ENCODE measurements at places on chromosomes 1 and 21.

DNA sequence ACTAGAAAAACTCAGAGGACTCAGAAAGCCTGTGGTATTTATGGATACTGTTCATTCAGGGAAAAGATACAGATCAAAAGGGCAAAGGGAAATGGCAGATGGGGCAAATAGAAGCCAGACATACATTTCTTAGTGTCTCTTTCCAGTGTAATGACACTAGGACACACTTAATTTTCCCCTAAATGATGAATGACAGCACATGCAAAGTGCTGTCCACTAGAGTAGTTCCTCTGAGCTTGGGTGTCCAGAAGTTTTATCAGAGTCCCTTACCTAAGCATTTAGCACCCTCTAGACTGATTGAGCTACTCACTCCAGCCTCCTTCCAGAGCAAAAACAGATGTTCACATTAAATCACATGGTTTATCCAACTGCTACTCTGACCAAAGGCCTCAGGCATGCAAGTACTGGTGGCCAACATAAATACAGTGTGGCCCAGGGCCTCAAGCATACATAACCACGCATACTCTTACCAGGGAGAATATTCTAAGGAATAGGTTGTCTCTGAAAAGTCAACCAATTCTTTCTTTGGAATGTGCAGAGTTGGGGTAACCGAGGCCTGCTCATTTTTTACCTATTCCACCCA is 166.9 kb downstream of the NCAM2 start:
- no peak for DNase-seq

DNA sequence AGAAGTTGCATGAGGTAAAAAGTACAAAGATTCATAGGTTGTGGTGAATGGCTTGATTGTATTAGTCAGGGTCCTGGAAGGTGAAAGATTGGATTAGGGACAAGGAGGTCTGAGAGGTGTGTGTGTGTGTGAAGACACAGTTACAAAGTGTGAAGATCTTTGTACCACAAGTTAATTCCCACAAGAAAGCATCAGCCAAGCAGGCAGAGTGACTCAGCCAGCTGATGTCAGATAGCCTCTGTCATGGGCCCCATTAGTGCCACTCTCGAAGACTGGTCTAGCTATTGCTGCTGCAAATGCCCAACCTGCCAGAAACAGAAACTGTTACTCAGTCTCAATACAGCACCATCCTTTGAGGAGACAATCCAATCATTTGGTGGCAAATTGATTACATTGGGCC is 96.5 kb downstream of the DTL start:
- DNase-seq, result no peak

- no peak for DNase-seq
Measured at GRCh38 chr1:205108464-205108863, 13.3 kb downstream of the RBBP5 start.

GRCh38 chr21:33264561-33264960 is 1.6 kb upstream of the IL10RB start:
- DNase-seq, result no peak

GRCh38 chr1:18794561-18794960 is 64.9 kb downstream of the TAS1R2 start:
- DNase-seq, result no peak

- no peak for DNase-seq
Measured at GRCh38 chr1:7019510-7019909, 234.3 kb downstream of the CAMTA1 start.

DNA sequence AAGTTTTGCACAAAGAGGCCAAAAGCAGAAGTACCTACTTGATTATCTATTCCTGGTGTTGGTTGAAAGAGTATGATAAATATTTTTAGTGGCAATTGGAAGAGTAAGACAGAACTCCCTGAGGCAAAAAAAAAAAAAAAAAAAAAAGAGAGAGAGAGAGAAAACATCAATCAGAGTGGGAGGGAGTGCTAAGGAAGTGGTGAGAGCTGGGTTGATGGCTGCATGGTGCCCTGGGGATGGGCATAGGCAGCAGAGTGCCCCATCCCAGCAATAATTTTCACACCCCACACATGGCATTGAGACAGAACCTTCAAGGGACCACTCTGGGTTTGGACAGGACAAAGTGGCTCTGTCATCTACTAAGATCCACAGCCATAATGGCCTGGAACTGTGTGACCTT is 59.4 kb upstream of the FAM20B start:
- DNase-seq, result no peak

All from NCI-H1436 (cell line).